ENCODE measurements at places on chromosomes 1 and 21.

DNA sequence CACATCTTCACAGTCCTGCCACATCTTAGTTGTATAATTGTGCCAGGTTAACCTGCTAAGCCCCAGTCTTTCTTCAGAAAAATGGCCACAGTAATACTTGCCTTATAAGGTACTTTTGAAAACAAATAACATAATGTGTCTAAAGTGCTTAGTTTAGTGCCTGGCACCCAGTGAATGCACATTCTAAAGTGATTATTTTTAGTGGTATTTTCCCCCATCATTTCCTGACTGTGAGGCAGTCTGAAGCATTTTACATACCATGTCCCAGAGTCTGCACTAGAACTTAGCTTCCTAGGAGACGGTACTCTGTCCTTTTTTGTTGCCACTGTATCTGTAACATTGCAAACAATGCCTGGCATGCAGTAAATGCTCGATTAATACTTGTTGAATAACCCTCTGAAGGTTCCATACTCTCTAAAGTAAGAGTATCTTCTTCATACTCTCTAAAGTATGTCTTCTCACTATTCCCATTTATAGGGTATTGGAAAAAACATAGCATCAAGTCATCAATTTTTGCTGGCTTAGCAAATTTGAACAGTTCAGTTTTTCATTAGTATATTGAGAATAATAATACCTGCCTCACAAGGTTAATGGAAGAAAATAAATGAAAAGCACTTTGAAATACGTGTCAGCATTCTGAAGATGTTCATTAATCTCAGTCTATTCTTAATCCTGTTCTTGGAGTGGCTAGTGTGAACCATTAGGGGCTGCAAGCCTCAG lies 43.7 kb downstream of the FMO3 start:
- no peak for DNase-seq

GRCh38 chr1:201660931-201661822 lies 122.2 kb downstream of the NAV1 start:
- no peak for DNase-seq

GRCh38 chr1:212070720-212071302 lies 35.3 kb downstream of the DTL start:
- no peak for DNase-seq

GRCh38 chr1:164683235-164683634 lies 124.3 kb downstream of the PBX1 start:
- no peak for DNase-seq

DNA sequence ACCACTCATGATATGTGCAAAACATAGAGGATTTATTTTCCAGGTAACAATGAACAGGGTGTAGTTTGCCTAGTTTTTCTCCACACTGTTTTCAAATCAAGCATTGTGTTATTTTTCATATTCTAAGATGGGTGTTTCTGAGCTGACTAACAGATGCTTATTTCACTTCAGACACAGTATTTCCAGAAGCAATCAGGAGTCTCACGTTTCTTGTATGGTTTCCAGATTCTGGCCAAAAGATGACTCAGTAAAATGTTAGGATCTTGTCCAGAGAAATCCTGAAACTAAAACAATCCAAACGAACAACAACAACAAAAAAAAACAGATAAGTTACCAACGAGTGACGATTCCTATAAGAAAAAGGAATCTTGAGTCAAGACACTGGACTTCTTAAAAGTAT lies 5.3 kb downstream of the UTS2 start:
- DNase-seq = no peak

DNA sequence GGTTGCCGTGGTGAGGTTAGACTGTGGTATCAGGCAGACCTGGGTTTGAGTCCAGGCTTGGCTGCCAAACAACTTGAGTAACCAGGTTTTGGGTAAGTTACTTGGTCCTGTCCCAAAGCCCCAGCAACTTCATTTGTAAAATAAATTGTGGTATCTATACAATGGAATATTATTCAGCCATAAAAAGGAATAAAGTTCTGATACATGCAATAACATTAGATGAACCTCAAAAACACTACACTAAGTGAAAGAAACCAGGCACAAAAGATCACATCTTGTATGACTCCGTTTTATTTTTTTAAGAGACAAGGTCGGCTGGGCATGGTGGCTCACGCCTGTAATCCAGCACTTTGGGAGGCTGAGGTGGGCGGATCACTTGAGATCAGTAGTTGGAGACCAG lies 16.4 kb upstream of the MIXL1 start:
- DNase-seq = no peak

GRCh38 chr1:93977598-93977945 lies 68.3 kb upstream of the GCLM start:
- DNase-seq = no peak

DNA sequence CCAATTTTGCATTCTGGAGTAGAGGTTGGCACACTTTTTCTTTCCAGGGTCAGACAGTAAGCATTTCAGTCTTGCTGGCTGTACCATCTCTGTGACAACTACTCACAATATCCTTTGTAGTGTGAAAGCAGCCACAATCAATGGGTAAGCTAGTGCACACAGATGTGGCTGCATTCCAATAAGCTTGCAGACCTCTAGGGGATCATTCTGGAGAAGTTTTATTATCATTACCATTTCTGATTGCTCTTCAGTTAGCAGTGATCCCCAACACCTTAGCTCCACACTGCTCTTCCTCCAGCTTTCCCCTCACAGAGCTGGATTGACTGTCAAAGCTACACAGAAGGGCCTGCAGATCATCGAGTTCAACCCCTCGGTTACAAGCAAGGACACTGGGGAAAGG lies 9.1 kb downstream of the RXRG start:
- no peak for DNase-seq

GRCh38 chr1:7315946-7316345 lies 455.1 kb upstream of the VAMP3 start:
- no peak for DNase-seq

GRCh38 chr21:14438211-14438610 lies 55.3 kb upstream of the HSPA13 start:
- DNase-seq = no peak

DNA sequence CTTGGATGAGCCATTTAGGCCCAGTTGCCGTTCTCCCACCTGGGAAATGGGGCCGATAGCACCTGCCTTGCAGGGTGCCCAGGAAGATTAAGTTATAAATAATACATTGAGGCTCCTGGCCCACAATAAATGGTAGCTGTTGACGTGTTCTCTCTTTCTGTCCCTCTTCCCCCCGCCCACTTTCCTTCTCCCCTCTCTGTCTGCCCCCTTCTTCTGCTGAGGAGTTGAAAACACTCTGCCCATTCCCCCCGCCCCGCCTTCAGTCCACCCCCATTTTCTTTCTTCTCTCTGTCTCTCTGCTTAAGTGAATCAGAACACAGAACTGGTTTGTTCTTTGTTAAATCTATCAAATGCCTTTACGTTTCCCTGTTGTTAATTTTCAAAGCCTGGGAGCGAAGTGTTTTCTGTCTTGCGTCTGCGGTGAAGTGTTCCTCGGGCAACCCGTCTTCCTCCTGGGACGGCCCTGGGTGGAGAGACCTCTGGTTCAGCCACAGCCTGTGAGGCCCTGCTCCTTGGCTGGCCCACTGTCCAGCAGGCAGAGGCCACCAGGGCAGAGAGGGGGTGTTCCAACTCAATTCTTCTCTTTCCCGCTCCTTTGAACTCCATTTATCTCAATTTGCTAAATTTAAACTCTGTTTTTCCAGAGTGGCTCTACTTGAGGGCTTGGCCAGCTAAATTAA lies 29.3 kb upstream of the SELENON start:
- DNase-seq = no peak

DNA sequence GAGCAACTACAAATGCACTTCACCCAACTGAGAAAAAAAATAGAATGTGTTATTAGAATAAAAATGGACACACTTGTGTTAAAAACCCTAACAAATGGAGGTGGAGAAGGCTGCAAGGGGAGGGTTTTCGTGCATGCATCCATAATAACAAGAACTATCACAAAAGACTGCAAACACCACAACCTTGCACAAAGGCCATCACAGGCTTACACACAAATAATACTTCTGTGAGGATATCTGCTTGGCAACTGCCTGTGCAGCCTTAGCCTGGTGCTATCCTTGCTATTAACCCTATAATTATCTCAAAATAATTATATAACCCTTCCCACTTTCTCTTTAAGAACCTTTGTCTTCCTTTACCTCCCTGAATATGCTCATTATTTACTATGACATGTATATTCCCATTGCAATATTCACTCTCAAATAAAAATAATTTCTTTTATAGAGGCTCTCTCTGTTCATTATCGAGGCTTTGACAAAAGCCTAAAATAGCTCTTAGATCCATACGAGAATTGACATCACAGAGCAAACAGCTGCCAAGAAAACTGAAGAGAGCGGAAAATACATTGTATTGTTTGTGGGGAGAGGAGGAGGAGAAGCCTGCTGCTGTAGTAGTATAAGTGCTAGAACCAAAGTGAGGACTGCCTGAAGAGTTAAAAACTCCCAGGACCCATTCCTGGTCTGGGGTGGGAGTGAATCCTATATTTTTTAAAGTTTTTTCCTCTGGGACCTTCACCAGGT lies 1768.7 kb downstream of the BRINP3 start:
- DNase-seq = peak; percentile 14

GRCh38 chr1:69835955-69836354 lies 268.2 kb downstream of the LRRC7 start:
- DNase-seq = no peak

- no peak for DNase-seq
These were observed 114.3 kb downstream of the NMNAT2 start for GRCh38 chr1:183303901-183304300.

GRCh38 chr1:239363930-239364329 lies 22.4 kb upstream of the CHRM3 start:
- DNase-seq = no peak

DNA sequence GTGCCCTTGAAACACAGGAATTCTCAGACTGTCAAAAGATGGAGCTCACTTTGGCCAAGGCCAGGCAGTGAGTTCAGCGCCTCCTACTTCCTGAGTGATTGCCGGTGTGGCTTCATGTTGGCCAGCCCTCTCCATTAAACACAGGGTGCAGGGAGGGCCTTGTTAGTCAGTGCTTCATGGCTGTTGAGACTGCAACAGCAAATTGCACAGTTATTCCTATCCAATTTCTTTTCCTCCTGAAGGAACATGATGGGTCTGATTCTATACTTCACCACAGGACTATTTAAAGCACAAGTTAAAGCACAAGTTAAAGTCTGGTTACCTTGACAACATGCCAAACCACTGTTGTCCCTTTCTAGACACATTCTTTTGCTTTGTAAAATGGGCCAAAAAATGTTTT lies 156.6 kb downstream of the SIPA1L2 start:
- no peak for DNase-seq

DNA sequence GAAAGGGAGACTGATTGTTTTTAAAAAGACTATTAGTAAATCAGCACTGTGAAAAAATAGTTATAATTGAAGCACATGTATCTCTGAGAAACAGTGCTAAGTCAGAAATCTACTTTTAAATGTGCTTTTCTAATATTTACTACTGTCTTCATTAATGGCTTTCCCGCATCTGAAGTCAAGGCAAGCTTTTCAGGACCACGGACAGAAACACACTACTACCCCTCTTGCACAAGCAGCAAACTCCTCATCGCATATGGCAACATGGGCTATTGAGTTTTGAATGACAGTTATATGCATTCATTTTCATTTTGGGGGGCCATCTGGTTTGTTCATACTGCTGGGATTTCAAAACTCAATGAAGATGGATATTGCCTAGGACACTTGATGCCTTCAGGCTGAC lies 433.4 kb upstream of the CAMK1G start:
- DNase-seq = no peak

GRCh38 chr1:109802136-109802900 lies 38.6 kb upstream of the EPS8L3 start:
- DNase-seq = no peak

- peak; percentile 26 for DNase-seq
These were observed 33.6 kb upstream of the DIP2A start for GRCh38 chr21:46425041-46425440.

DNA sequence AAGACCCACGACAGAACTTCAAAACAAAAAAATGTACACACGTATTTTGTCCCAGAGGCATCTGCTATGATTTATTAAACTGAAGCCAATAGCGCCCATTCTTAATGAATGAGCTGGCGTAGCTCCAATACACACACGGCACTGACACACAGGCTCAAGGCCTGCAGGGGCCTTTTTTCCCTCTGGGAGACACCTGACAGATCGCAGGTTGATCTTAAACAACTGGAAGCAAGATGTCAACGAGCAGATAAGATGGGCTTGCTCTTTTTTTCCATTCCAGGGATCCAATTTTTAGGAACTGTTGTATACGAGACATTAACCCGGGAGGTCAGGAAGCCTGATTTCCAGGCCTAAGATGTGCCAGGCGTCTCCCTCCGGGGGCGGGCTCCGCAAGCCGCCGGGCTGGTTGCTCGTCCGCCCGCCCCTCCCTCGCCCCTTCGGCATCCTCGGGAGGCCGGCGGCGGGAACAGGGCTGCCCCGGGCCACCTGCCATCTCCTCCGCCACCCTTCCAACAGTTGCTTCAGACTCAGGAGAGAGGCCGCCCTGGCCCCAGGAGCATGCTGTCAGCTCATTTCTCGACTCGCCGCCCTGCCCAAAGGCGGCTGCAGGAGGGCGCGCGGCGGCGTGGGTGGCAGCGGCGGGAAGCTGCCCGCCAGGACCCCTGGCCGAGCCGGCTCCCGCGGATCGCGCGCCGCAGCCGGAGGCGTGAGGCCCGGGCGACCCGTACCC lies 735 bp downstream of the TTC13 start:
- DNase-seq = peak; percentile 56

GRCh38 chr1:20511518-20512428 lies 3.8 kb upstream of the MUL1 start:
- DNase-seq = no peak

GRCh38 chr1:154326546-154327465 lies 1.5 kb downstream of the ATP8B2 start:
- no peak for DNase-seq

GRCh38 chr1:228463559-228464455 lies 23.4 kb upstream of the RNF187 start:
- peak; percentile 47 for DNase-seq

DNA sequence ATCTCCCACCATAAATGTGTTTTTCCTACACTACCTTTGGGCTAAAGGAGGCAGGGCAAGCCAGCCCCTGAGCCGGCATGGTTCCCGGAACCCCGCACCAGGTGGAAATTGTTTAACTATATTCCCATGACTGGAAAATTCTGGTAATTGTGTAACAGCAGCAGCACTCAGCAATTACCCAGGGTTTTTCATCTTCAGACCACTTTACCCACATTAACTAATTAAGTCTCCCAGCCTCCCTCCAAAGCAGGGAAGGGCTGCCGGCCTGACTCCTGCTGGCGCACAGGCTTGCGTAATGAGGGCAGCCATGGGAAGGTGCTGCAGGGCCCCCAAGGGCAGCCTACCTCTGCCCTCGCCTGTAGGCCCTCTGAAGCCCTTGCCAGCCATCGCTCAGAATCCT lies 140.7 kb upstream of the VAMP3 start:
- DNase-seq = peak; percentile 43

GRCh38 chr1:231322880-231323530 lies 14.6 kb downstream of the EXOC8 start:
- DNase-seq = no peak

DNA sequence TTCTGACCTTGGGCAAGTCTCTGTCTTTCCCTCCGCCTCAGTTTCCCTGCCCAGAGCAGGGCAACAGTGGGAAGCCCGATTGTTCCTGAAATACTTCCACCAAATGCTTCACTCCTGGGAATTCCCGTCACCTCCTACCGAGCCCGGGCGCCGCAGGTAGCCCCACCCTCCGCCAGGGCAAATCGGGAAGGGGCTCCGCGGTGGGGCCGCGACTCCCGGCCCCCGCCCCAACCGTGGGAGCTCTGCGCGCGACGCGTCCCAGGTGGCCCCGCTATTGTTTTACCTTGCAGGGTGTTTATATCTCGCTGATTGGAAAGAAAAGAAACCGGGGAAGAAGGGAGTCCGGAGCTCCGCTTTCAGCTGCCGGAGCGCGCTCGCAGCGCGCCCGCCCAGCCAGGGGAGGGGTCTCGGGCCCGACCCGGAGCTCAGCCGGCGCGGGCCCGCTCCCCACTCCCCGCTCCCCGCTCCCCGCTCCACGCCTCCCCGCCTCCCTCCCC lies 407 bp downstream of the IGSF3 start:
- no peak for DNase-seq

Data from NCI-H1092 (cell line).